ENCODE measurements at places on chromosomes 5 and 9.

- DNase-seq = no peak
Observed at GRCh38 chr9:98930792-98931191, 12.9 kb upstream of the COL15A1 start.

- no peak for DNase-seq
Observed at GRCh38 chr5:133321833-133322420, 270.1 kb downstream of the HSPA4 start.

- no peak for DNase-seq
Observed at GRCh38 chr9:110308633-110309038, 29.0 kb downstream of the TXNDC8 start.

- DNase-seq = no peak
Observed at GRCh38 chr9:117145811-117146490, 268.9 kb downstream of the ASTN2 start.

GRCh38 chr5:144191998-144192397 is 21.3 kb downstream of the KCTD16 start:
- DNase-seq = no peak

DNA sequence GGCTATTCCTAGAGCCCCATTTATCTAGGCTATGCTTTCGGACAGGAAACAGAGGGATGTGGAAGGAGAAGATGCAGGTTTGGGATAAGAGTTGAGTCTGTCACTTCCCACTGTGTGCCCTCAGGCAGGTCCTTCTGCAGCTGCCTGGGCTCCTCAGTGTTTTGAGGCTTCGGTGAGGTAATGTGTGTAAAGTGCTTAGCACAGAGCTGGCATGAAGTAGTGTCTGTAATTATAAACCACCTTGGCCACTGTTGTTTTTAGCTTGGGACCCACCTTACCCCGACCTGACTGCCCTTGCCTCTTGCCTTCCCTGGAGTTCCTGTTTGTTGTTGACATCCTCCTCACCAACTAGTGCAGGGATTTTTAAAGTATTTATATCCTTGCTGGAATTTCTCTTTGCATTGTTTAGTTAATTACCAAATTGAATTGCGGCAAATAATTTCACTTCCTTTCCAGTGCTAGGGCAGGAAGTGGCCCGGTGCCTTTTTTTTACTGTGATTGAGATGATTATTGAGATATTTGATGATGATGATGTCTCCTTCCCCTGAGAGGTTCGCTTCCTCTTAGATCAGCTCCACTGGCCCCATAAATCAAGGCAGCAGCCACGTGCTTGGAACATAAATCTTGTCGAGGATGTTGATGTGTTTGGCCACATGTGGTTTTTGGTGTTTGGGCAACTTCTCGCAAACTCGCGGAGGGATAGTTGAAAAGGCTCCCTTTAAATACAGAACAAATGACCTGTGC is 38.3 kb upstream of the DAB2IP start:
- no peak for DNase-seq

DNA sequence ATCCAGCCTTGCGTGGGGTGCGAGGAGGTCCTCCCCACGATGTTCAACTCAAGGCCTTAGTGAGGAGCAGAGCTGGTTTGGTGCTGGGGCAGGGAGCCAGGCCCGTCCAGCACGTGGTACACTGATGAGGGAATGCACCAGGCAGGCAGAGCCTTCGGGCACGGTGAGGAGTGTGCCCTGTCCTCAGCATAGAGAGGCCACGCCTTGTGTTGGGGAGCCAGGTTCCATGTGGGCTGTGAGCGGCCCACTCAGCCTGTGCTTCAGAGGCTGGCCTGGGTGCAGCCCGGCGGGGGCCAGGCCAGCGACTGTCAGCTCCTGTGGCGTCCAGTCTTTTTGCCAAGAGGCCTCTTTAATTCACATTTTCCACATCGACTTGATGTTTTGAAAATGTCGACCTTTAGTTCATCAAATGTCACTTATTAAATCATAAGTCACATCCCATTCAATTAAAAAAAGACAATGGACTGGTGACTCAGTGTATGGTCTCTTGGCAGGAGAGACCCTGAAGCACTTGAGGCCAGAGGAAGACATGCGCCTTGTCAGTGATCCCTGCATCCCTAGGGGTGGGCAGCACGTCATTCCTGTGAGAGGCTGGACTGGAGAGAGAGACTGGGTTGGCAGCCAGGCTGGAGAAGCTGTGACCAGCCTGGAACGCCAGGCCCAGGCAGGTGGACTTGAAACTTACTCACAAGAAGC is 21.7 kb downstream of the ERGIC1 start:
- DNase-seq = no peak

DNA sequence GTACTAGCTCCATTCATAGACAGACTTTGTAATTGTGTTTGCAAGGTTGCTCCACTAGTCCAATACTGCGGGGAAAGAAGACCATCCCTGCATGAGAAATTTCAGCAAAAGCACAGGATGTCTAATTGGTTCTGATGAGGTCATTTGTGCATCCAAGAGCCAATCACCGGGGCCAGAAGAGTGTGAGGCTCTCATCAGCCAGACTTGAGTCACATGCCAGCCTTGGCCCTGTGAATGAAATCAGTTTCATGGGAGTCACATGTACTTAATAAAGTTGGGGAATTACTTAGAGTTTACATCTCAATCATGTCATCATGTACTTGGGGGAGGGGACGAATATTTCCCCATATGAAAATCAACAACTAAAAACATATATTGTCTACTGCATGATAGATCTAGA is 1236.0 kb downstream of the MAT2B start:
- DNase-seq = no peak

- DNase-seq = no peak
Observed at GRCh38 chr9:18359335-18359734, 114.6 kb upstream of the ADAMTSL1 start.

DNA sequence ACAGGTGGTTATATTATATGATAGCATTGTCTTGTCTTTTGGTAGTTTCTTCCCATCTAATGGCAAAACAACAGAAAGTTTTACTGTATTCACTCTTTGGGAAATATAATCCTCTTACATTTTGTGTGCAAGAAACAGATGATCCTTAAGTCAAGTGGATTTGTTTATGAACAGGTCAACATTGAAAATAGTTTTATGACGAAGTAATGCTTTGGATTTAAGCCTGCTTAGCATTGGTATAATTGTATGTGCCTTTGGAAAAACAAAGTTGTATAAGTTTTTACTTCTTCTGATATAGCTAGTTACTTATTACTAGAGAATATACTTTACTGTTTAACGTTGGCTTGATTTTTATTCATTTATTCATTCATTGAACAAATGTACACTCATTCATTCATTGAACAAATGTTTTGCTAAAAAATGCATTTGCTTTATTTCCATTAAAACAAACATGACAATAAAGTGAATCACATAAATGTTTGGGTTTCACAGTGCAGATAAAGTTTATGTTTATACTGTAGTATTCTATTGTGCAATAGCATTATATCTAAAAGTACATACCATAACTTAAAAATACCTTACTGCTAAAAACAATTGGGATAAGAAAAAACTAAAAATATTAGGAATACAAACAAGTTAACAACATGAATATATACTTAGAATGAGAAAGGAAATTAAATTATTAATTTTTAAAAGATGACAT is 12.3 kb downstream of the SGCD start:
- DNase-seq = no peak

DNA sequence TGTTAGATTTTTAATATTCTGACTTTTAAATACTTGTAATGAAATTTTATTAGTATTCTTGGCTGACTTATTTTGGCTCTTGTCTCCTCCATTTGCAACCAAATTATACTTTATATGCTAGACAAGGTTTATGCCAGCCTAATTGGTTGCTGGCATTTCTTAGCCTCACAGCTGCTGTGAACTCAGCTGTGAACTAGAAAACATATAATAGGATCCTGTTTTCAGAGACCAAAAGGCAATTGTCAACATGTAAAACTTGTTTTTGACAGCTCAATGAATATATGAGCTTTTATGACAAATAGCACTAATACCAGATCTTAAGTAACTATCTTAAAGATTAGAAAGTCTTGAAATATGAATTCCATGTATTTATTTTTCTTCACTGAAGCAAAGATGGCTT is 25.9 kb downstream of the KIF2A start:
- no peak for DNase-seq

- DNase-seq = no peak
Observed at GRCh38 chr9:126157826-126158587, 168.6 kb upstream of the MVB12B start.

- no peak for DNase-seq
Observed at GRCh38 chr5:150118561-150119229, 32.3 kb upstream of the CSF1R start.

DNA sequence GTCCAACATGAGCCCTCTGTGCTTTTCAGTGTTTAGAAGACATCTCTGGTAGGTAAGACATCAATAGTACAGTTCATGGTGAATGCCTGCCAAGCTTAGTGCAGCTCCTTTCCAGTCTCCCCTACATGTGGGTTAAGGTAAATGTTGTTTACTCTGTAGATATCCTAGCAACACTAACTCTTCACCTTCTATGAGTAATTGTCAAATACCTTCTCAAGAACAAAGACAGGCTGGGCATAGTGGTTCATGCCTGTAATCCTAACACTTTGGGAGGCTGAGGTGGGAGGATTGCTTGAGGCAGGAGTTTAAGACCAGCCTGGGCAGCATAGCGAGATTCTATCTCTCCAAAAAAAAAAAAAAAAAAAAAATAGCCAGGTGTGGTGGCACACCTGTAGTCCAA is 18.7 kb upstream of the RASGRF2 start:
- no peak for DNase-seq

GRCh38 chr9:133261753-133262120 is 13.3 kb downstream of the ABO start:
- no peak for DNase-seq

DNA sequence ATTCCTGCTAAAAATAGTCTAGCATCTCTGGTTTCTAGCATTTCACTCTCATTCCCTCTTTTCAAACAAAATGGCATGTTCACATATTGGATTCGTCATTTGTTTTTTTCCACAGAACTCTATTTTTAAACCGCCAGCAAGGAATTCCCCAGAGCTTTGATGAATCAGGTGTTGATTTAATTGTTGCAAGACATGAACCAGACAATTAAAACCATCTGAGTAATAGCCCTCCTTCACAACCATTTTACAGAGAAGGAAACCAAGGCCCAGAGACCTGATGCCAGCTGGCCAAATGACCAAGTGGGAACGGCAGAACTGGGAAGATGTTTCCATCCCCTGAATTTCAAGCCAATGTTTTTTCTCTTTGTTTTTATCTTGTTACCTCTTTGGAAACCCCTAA is 167.0 kb downstream of the CAAP1 start:
- DNase-seq = no peak

DNA sequence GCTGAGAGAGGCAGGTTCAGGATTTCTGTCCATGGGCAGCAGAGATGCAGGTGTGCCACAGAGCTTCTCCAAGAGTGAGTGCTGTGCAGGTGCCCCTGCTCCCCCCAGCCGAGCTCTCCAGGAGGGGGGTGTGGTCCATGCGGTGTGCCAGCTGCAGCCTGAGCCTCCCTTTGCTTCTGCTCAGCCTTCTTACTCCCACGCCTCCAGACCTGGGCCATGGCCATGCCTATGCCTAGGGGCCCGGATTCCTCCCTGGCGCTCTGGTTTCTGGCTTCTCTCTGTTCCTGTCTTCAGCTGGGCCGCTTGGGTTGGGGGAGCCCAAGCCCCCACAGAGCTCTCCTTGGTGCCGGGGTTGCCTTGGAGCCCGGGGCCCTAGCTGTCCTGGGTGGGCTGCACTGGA is 133.3 kb downstream of the CACNA1B start:
- DNase-seq = no peak

GRCh38 chr5:95927927-95928723 is 33.5 kb downstream of the ELL2 start:
- DNase-seq = no peak

DNA sequence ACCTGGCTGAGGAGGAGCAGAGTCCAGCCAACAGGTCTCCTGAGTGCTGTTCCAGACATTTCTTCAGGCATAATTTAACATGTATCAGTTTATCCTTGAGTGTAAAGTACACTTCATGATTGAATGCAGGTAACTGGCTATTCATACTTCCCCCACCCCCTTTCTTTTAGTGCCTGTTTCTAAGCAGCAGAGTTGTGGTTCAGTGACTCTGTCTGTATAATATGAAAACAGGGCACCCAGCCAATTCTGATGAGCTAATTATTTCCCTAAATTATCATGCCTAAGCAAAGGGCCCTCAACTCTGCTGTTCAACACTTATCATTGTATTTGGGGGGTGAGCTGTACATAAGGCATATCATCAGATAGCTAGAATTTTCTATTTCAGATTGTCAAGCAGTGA is 51.9 kb upstream of the ZSWIM6 start:
- no peak for DNase-seq

- DNase-seq = no peak
Observed at GRCh38 chr9:81847181-81847915, 80.9 kb upstream of the SPATA31D4 start.

DNA sequence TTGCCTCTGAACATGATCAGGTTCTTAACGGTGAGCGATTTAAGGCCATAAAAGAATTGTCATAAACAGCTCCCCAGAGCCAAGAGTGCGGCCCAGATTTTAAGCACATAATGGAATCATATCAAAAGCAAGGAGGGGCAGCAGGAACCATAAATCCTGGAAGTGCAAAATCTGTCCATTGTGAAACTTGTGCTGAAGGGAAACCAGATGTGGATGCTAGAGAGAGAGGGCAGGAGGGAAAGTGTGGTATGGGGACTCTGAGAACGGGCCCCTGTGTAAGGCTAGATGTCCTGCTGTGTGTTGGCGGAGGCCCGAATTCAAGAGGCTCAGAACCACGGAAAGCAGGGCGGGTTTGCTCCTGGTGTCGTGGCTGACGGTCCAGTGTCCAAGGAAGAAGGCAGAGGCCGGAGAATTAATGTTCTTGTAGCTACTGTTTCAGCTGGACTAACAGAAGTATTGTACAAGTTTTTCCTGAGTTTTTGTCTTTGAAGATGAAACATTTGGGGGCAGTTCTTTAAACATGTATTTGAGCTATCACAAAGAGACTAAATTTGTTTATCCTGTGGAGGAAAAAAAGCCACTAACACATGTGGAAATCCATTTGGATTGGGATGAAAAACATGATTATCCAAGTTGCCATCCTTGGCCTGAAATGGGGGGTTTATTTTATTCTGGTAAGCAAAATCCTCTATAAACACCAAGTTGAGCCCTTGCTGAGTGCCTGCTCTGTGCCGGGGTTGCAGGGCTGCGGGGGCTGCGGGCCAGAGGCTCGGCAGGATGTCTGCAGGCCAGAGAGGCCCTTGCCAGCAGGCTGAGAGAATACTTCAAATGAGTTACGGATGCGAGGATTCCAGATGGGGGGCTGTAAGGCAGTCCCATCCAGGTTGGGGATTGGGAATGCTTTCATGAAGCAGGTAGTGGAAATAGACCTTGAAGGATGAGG is 9.2 kb upstream of the CXCL14 start:
- no peak for DNase-seq

DNA sequence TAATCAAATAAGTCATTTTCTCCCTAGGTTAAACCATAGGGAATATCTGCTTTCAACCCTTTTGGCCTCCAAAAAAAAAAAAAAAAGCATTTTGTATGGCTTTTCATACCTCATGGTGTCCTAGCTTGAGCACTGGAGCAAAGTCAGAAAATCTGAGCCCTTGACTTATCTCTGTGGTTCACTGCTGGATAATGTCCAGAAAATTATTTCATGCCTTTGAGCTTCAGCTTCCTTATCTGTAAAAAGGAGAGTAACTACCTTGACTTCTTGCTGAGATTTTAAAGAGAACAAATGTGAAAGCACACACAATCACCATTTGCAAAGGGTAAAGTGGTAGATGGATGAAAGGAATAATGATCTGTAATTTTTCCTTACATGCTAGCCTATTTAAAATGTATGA is 165.9 kb downstream of the ALDH1A1 start:
- no peak for DNase-seq
